ENCODE measurements at places on chromosomes 5 and 9. TPM values are rescaled to one million over a fixed set of nuclear protein-coding genes. Genes with fewer than 3 reads are reported as not detected.

Gene APC
- 92.8 TPM for total RNA-seq

Gene NRARP
- 29.5 TPM for total RNA-seq

Gene ROR2
- total RNA-seq = 22.3 TPM

Gene PCDHGB5
- 15.0 TPM for total RNA-seq

Gene FOXI1
- not detected for total RNA-seq

Gene PSMD5
- 27.5 TPM for total RNA-seq

- DNase-seq = no peak
Observed at GRCh38 chr5:163571744-163572143, 66.3 kb downstream of the MAT2B start.

DNA sequence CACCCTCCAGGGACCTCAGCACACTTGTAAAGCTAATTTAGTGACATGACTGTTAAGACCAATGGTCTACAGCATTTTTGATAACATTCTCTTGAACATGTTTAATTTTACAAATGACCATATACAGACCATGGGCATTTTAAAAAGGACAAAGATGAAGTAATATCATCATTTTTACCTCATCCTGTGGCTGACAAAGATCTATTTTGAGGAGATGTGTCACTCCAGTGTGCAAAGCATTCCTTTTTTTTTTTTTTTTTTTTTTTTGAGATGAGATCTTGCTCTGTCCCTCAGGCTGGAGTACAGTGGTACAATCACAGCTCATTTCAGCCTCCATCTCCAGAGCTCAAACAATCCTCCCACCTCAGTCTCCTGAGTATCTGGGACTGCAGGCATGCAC, 118.2 kb upstream of the TBC1D2 start:
- no peak for DNase-seq
